ENCODE measurements at places on chromosomes 11 and 22. TPM values are rescaled to one million over a fixed set of nuclear protein-coding genes. Genes with fewer than 3 reads are reported as not detected.

- DNase-seq: peak; percentile 83
Measured at GRCh38 chr22:36409911-36410756, 22.4 kb upstream of the MYH9 start.

- no peak for DNase-seq
Measured at GRCh38 chr22:35375526-35375925, 5.4 kb upstream of the HMOX1 start.

- DNase-seq: no peak
Measured at GRCh38 chr11:77173494-77173893, 45.4 kb downstream of the MYO7A start.

- DNase-seq: no peak
Measured at GRCh38 chr11:44957040-44957515, 6.4 kb upstream of the TP53I11 start.

GRCh38 chr11:13039126-13039525 lies 30.0 kb downstream of the RASSF10 start:
- no peak for DNase-seq

DNA sequence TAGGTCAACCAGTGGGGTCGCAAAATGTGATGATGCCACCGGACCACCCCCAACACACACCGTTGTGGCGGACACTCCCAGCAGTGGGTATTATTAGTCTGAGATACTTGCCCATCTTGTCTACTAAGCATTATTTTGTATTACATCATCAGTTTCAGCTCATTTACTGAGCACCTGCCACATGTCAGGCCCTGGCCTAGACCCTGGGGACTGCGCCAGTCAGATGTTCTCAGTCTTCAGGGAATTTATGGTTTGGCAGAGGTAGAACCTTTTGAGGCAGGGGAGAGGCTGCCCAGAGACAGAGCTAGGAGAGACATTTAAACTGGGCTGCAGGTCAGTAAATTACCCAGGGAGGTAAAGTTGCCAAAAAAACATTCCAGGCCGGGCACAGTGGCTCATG lies 43.1 kb upstream of the GCAT start:
- no peak for DNase-seq

DNA sequence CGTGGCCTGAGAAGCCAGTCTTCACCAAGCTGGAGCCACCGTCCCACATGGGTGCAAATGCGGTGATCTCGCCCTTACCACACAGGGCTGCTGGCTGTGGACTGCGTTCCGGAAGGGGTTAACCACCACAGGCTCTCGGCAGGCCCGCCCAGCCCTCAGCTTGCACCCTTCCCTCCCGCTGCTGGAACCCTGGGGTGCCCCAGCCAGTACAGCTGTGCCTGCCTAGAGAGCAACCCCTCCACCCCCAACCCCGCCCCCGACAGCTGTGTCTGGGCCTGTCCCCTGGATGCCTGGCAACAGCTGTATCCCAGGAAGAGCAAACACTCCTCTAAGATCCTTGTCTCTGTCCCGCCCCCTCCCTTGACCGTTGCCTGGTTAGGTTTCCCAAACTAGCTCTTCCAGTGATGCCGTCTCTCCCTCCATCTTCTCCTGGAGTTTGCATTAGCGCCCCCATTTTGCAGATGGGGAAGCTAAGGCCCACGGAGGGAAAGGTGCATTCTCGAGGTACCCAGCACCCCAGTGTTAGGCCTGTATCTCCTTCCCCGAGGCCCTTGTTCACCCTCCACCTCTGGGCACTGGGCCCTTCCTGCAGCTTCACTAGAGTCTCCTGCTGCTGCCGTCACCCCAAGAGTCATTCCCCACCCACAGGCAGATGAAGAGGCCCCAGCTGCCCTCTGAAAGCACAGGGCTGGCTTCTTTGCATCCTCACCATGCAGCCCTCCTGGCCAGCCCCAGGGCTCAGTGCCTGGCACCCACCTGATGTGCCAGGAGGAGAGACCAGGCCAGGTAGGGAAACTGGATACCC lies 12.6 kb upstream of the COX8A start:
- peak; percentile 71 for DNase-seq

- DNase-seq: no peak
Measured at GRCh38 chr11:108733479-108734116, 68.7 kb downstream of the DDX10 start.

- no peak for DNase-seq
Measured at GRCh38 chr11:116582571-116582970, 190.2 kb downstream of the BUD13 start.

GRCh38 chr22:50600538-50600937 lies at the start of gene MAPK8IP2:
TSS of gene MAPK8IP2 (plus strand) at chr22:50600793. CDS start at chr22:50600819, 26 bp downstream.
- DNase-seq: no peak

DNA sequence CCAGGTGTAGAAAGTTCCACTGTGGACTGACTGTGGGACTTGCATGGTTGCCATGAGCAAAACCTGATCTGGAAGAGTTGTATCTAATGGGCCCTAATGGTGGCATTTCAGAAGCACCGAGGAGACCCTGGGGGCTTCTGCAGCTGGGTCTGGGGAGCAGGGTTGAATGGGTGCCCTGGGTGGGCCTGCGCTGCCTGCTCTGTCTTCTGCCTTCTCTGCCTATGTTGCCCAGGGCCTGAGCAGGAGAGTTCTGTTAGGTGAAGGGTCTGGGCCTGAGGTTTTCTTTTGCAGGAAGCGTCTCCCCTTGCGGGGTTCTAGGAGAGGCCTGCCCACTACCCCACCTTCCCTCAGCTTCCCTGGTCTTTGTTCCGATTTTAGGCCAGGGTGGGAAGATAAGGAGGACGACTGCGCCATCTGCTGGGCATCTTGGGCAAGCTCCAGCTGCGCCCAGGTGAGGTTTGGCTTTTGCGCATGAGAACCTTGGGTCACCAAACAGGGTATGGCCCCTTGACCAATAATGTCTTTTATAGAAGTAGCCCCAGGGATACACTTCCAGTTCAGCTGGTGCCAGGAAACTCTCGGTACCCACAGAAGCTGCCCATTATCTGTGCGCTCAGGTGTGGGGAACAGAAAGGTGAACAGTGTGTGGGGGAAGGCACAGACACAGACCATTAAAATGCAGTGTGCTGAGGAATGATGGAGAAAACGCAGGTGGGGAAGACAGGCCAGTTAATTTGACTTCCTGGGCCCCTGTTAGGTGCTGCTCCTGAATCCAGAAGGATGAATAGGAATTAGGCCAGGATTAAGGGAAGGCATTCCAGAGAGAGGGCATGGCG lies 23.2 kb downstream of the COMMD9 start:
- DNase-seq: peak; percentile 36

DNA sequence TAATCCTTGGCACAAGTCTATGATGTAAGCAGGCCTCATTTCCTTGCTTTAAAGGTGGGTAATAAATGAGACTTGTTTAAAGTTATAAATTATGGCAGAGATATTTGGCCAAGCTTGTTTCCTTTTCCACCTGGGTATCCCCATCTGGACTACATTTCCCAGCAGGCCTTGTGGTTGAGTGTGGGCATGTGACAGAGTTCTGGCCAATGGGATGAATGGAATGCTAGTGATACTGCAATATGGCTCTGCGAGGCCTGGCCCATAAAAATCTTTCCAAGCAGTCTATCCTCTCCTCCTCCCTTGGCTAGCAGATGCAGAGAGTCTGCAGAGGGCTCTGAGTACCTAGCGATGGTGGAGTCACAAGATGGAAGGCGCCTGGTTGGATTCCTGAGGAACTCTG lies 102.5 kb downstream of the TIMP3 start:
- no peak for DNase-seq

GRCh38 chr11:14529951-14530350 lies 9.8 kb upstream of the PSMA1 start:
- DNase-seq: no peak

- no peak for DNase-seq
Measured at GRCh38 chr11:25483915-25484635, 847.9 kb upstream of the ANO3 start.

- DNase-seq: no peak
Measured at GRCh38 chr11:66219846-66220565, 48.4 kb upstream of the RAB1B start.

- DNase-seq: no peak
Measured at GRCh38 chr11:134334796-134335571, 3.2 kb downstream of the GLB1L2 start.

The ADM gene
- 28.2 TPM for total RNA-seq

The THAP7 gene
- total RNA-seq: 17.3 TPM

The PLAAT5 gene
- total RNA-seq: 1.9 TPM

The INSC gene
- 3.0 TPM for total RNA-seq

The HORMAD2 gene
- not detected for total RNA-seq

All from urinary bladder (tissue), 4 donors.